AG10803 (cell line): ENCODE measurements at places on chromosomes 2 and 18.

DNA sequence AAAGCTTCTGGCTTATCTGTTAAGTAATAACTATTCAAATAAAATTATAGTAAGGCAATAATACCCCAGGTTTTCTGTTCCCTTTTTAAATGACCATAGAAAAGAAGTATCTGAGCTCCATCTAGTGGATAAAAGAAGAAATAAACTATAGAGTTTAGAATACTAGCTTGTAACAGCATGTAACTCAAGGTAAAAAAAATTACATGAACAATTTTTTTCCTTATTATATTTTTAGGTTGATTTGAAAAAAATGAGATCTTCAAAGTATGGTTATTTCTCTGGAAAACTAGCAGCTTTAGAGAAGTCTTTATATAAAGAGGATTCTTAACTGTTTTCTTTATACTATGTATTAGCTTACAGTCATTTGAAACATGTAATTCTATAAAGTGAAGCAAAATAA lies 58.1 kb downstream of the NCKAP1 start:
- DNase-seq = peak; percentile 45

GRCh38 chr2:127479866-127480743 lies 46.2 kb downstream of the IWS1 start:
- DNase-seq = no peak

DNA sequence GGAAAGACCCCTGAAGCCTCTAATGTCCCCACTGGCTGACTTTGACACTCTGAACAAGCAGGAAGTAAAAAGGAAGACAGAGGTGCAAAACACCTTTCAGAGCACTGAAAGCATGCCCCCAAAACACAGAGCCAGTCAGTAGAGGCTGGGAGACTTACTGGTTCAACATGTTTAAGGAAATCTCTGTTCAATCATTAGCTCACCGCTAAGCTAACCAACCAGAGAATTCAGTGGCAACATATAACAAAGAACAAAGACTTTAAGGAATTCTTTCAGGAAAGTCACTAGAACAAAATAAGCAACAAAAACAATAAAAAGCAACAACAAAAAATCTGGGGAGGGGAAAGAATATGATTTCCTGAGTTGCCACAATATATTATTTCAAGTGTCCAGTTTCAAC lies 24.1 kb upstream of the RNU4ATAC start:
- DNase-seq = no peak

DNA sequence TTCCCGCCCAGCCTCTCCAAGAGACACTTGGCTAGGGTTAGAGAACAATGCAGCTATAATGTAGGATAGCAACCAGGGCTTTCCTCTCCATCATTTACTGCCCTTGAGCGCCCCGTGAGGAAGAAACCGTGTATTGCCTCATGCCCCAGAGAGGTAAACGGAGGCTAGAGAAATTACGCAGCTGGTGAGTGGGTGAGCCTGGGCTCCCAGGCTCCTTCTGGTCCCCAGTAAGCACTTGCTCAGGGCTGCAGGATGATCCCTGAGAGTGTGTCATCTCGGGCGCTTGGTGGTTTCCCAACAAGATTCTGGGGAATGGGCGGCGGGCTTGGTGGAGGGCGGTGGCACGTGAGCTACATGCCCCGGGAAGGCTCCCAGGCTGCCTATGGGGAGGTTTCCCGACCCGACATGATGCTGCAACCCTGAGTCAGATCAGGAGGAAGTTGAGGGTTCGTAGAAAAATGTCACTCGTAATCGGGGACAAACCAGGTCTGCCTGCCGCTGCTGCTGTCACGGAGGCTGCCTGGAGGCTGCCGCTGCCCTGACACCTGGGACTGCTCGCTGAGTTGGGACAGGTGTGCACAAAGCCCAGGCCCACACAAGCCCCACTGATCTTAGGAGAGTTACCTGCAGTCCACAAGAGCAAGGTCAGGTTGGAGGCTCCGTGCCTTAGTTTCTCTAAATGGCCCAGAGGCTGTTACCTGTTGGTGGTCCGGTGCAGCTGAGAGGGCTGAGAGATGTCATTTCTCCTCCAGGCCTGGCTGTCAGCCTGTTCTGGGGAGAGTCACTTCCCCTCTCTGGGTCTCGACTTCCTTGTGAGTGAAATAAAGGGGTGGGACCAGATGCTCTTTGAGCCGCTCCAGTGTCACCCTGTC lies at the start of gene GPR55:
GPR55 (minus strand) TSS at position 773 of the 872 bp plus-strand sequence. CDS start 14,280 bp downstream, outside the sequence.
- DNase-seq = no peak

DNA sequence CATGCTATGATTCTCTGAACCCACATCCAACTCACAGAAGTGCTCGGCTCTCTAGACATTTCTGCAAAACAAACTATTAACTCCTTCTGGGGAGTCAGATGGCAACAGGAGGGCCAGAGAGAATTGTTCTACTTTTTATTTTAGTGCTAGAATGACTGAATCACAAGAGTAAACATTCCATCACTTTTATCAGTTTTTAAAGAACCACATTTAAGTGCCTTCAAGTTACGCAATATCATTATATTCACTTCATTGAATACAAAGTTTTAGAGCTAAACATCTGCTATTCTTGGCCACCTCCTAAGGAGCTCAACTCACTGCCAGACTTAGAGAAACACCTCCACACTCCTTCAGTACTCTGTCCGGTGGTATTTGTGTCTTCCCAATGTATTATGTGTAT lies 22.4 kb downstream of the B4GALT6 start:
- peak; percentile 37 for DNase-seq

- no peak for DNase-seq
These were observed 50.9 kb upstream of the PHLPP1 start for GRCh38 chr18:62664414-62664813.

DNA sequence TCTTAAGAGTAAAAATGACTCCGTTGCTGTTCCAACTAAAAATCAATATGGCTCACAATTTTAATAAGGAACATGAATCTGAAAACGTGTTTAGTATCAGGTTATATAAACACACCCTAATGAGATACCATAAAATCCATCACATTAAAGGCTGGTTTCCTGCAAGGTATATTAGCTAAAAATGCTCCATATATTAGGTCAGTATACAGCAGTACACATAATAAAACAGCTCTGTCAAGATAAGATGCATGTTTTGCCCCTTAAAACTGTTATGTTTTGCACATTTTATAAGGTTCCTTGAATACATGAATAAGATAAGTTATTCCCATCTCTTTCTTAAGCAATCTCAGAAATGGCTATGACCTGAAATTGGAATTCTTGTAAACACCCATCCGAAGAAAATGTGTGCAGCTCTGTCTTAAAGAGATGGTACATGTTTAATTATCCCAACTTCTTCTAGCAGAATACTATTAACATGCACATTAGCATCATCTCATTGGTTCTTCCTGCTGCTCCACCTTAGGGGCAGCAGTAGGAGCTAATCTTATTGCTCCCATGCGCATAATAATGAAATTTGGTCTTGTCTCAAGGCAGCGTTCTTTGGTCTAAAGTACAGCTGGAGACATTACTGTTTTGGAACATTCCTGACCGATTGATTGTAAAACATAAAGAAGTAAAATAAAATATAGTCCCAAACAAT lies 836.1 kb upstream of the FANCL start:
- DNase-seq = no peak

DNA sequence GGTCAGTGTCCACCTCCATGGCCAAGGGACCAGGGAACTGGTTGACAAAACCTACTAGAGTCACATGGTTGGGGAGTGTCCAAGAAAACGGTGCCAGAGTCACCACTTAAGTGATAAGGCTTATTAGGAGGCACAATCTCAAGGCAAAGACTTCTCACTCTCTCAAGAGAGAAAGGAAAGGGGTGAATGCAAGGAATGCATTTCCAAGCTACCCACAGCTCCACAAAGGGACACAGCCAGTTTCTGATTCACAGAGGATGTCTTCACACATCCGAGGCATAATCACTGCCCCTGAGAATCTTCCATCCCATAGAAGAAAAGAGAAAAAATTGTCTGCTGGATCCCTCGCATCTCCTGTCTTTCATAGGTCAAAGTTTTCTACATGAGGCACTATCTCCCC lies 269.3 kb downstream of the TNS1 start:
- DNase-seq = peak; percentile 82

GRCh38 chr2:177680866-177681712 lies 288.5 kb downstream of the AGPS start:
- no peak for DNase-seq

DNA sequence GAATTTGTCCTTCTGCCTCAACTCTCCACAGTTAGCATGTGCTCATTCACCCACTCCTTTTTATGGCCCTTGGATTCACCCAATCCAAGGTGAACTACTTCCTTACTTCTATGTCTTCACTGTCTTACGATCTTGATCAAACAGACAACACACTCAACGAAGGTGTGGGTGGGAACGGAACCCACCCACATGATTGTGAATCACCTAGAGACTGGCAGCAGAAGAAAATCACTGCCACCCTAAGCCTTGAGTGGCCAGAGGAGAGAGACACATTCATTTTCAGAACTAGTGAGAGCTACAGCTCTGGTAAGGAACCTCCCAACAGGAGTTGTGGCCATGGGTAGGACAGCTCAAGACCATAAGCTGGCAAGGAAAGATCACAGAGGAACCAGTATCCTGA lies 194.3 kb downstream of the PLCL1 start:
- DNase-seq = no peak

DNA sequence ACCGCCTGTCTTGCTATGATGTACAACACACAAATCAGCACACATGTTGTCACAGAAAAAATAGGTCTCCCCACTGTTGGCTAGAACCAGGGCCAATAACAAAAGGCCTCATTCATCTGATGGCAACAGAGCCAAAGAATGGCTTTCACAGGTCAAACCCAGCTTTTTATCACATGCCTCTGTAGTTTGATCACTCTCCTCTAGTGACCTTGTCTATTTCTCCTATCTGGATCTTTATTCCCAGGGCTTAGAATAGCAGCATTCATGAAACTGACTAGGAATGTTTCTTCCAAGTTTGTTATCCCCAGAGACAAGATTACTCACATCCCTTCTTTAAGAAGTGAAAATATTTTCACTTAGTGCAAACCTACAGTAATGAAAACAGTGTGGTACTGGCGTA lies 285.8 kb upstream of the GYPC start:
- DNase-seq = no peak

- no peak for DNase-seq
These were observed 40.2 kb downstream of the SLC14A1 start for GRCh38 chr18:45764000-45764686.

GRCh38 chr2:138013639-138014038 lies 49.4 kb downstream of the HNMT start:
- no peak for DNase-seq

DNA sequence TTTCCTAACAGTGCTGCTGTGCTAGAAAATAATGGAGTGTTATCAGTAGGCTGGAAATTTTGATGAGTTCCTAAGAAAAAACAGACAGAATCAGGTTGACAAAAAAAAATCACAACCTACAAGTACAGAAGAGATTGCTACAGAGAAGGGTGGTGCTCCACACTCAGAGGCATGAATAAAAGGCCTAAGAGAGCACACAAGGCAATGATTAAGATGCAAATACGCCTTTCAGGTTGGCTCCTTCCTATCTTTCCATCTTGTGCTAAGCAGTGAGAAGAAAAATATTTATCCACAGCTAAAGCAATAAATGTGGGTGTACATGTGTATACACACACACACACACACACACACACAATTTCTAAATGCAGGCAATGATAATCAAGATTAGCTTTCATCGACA lies 130.6 kb upstream of the UBE2E3 start:
- DNase-seq = no peak

DNA sequence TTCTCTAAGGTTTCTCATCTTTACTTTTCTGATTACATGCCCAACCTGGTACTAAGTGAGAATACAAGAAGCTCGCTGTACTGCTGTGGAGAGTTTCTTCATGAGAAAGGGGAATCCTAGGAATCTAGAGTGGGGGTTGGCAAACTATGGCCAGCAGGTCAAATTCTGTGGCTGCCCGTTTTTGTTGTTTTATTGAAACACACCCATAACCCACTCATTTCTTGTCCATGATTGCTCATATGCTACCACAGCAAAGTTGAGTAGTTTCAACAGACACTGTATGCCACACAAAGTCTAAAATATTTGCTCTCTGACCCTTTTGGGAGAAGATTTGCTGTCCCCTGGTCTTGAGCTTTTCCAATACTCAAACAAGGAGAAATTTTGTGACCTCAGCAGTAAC lies 58.8 kb downstream of the C2orf74 start:
- DNase-seq = peak; percentile 50

GRCh38 chr2:61434314-61434713 lies 36.6 kb downstream of the USP34 start:
- DNase-seq = peak; percentile 53

DNA sequence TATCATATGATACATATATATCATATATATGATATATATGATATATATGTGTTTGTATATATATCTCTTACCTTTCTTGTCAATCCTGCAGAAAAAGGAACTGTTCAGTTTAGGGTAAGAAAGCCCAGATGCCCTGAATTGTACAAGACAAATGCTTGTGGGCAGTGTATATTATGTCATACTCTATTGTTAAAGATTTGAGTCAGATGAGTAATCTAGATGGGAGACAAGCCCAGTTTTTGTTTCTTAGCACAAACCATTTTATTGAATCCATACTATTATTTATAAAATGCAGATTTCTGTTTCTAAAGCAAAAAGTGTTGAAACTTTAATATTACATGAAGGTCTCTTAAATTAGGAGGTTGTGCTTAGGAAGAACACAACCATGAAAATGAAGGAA lies 90.6 kb downstream of the VRK2 start:
- peak; percentile 80 for DNase-seq

GRCh38 chr18:7779211-7779610 lies 212.1 kb downstream of the PTPRM start:
- no peak for DNase-seq

- DNase-seq = no peak
These were observed 19.1 kb downstream of the KCNK3 start for GRCh38 chr2:26711457-26712161.

GRCh38 chr18:8341481-8342230 lies 267.6 kb upstream of the RAB12 start:
- peak; percentile 76 for DNase-seq

GRCh38 chr2:108911807-108912628 lies 77.0 kb downstream of the EDAR start:
- no peak for DNase-seq

- DNase-seq = no peak
These were observed 7.9 kb upstream of the CETN1 start for GRCh38 chr18:572091-572830.

- DNase-seq = no peak
These were observed 156.1 kb upstream of the ID2 start for GRCh38 chr2:8525582-8526402.

DNA sequence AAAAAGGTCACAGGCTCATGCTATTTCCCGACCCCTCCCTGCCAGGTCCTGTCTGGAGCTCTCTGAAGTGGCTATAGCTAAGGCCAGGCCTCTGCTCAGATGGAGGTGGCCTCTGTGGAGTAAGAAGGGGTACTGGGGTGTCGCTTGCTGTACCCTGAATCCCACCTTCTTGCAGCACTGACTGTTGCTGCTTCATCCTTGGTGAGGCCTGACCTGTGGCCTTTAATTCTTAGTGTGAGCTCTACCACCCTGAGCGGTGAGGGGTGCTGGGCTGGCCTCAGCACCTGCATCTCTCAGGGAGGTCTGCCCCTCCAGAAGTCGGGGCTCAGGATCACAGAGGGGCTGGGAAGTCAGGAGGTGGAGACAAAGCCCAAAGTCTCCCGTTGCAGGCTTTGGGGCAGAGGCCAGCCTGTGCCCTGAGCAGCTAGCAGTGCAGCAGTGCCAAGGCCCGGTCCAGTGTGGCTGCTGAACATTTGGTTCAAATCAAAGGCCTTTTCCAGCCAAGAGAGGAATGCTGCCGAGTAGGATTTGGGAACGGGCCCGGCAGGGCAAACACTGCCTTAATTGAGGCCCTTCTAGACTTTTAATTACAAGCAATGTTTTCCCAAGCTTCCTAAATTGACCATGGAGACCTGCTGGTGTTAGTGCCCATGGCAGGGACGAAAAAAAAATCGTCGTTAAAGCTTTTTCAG lies 133.5 kb upstream of the HAAO start:
- peak; percentile 66 for DNase-seq

- DNase-seq = no peak
These were observed 15.5 kb upstream of the ATG16L1 start for GRCh38 chr2:233235977-233236376.
